ENCODE measurements at places on chromosomes 11 and 22.

DNA sequence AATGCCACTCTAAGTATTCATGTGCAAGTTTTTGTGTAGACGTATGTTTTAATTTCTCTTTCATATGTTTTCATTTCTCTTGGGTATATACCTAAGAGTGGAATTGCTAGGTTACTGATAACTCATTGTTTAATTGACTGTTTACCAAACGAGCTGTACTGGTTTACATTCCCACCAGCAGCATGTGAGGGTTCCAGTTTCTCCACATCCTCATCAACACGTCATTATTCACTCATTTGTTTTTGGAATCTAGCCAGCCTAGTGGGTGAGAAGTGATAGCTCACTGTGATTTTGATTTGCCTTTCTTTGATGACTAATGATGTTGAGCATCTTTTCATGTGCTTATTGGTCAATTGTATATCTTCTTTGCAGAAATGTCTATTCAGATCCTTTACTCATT lies 4.0 kb downstream of the ANKRD13D start:
- no peak for DNase-seq

GRCh38 chr11:105582497-105582896 lies 27.4 kb upstream of the GRIA4 start:
- no peak for DNase-seq

DNA sequence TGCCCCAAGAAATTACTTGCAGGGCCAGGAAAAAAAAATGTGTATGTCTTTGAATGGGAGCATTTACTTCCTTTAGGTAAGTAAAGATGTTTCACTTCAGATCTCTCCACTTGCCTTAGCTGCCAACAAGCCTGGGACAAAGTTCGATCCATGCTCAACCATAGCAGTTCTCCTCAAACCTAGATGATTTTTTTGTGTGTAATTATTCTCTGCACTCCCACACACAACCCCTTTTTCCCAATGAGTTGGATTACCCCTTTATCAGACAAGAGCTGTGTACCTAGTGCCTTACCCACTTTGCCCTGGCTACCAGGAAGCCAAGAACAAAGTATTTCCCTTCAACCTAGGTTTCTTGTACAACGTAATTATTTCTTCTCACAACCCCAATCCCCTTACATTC lies 35.6 kb downstream of the TPBGL start:
- DNase-seq, result no peak

GRCh38 chr11:103904324-103904667 lies 132.1 kb upstream of the DDI1 start:
- no peak for DNase-seq

DNA sequence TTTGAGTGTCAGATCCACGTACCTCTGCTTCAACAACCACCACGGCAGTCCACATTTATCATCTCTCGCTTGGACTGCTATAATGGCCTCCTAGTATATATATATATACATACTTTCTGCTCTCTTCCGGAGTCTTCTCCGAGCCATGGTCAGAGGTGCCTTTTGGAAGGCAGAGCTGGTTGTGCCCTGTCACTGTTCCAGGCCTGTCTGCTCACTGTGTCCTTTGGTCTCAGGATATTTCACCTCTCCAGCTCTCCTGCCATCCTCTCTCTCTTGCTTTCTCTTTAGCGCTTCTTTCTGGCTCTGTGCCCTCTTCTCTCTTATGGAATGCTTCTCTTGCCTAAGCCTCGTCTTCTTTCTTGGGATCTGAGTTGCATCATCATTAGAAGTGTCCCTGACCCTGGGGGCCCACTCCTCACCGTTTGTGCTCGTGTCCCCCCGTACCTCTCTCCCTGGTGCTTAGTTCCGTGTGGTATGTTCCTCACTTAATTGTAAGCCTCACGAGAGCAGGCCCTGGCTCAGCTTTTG lies 86.1 kb upstream of the RASSF10 start:
- no peak for DNase-seq

DNA sequence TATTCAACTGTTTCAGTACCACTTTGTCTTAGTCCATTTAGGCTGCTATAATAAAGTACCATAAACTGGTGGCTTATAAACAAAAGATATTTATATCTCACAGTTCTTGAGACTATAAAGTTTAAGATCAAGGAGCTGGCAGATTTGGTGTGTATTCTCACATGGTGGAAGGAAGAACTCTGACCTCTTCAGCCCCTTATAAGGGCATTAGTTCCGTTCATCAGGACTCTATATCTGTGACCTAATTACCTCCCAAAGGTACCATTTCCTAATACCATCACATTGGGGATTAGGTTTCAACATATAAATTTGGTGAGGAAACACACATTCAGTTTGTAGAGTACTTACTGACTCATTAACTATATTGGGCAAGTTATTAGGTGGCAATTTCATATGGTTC lies 10.7 kb upstream of the ARL14EP start:
- no peak for DNase-seq

Measured in GM23338 (cell line).